ENCODE measurements at places on chromosomes 3 and 15. TPM values are rescaled to one million over a fixed set of nuclear protein-coding genes. Genes with fewer than 3 reads are reported as not detected.

Gene MORC1
- total RNA-seq, result not detected

Gene EPHB3
- total RNA-seq, result 0.19 TPM

- peak; percentile 9 for DNase-seq
These were observed 187.1 kb upstream of the DNAJC19 start for GRCh38 chr3:181176601-181177000.

DNA sequence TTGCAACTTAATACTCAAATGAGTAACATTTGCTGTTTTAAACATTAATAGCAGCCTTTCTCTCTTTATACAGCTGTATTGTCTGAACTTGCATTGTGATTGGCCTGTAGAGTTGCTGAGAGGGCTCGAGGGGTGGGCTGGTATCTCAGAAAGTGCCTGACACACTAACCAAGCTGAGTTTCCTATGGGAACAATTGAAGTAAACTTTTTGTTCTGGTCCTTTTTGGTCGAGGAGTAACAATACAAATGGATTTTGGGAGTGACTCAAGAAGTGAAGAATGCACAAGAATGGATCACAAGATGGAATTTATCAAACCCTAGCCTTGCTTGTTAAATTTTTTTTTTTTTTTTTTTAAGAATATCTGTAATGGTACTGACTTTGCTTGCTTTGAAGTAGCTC lies 40.3 kb downstream of the CTNNB1 start:
- DNase-seq, result no peak

Gene C3orf22
- not detected for total RNA-seq

DNA sequence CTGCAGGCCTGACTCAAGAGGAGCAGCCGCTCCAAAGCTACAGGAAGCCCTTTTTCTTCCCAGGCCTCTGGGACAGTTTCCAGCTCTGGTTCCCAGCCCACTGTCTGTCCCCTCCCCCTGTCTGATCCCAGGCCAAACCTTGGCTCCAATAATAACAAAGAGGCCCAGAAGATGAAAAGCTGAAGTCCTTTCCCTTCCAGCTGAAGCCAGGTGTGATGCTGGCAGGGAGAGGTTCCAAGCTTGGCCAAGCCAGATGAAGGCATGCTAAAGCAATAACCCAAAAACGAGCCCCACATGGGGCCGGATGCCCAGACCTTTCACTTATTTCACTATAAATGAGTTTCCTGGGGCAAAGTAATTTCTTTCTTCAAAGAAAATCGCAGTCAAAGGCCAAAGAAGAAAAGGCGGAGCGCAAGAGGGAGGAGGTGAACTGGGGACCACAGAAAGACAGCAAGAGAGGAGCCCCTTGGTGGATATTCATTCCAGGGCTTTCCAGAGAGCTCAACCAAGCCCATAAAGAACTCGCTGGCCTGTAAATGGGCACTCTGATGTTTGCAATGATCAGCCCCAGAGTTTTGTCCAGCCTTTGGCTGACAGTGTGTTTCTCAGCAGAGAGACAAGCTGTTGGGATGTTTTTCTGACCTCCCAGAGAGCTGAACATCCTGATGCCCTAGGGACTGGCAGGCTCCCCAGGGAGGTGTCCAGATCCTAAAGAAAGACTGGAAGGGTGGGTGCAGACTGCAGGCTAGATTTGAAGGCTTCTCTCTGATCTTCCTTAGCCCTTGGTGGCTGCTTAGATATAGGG lies 157.6 kb downstream of the UACA start:
- DNase-seq, result peak; percentile 22

DNA sequence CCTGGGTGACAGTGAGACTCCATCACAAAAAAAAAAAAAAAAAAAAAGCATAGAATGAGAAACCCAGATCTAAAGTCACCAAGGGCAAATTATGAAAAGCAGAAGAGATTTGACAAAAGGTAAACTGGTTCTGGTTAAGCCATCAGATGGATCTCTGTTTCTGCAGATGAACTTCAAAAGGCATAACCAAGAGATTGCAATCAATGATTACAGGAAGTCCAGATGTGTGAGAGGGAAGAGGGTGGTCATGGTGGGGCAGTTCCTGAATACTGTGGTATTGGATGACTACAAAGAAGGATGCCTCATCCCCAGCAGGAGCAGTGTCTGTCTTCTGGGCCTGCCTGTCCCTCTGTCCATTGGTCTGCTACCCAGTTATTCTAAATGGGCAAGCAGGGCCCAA lies 3.8 kb downstream of the P4HTM start:
- DNase-seq, result no peak
